ENCODE measurements at places on chromosomes 7 and 10.

DNA sequence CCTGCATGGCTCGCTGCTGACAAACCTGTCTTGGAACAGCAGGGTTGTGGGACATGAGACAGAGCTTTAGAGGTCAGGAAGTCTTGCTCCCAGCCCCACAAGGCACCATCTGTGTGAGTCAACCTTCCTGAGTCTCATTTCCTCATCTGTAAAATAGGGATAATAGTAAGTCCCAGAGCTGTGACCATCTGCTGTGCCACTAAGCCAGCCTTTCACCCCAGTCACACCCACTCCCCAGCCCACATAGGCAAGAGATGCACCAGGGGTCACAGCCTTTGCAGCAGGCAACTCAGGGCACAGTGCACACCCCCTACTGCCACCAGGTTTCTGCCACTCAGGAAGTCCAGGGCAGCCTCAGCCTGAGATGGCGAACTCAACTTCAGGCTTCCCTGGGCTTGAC is 29.4 kb upstream of the CDH23 start:
- DNase-seq, result no peak

DNA sequence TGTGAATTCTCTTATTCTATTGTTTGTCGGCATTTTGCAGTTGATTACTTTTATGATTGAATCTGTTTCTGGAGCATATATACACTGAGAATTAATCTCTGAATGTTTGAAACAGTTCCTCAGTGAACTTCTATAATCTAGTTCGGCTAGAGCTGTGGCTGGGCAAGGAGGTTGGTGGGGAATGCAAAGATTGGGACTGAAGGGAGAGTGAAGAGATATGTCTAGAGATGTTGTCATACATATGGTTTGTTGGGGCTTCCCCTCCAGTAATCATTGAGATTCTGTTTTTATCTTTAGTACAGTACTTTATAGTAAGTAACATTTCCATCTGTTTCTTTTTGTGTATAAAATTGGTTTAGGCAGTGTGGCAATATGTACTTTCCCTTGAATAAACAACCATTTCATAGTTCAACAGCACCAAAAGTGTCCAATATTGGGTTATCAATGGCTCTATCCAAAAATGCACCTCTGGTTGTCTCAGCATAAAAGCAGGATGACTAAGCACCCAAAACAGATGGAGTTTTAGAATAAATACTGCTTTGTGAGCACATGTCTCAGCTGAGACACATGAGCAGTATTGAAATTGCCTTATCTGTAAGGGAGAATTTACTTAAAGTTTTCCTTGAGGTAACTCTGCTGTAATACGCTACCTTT is 36.7 kb downstream of the WAC start:
- no peak for DNase-seq

DNA sequence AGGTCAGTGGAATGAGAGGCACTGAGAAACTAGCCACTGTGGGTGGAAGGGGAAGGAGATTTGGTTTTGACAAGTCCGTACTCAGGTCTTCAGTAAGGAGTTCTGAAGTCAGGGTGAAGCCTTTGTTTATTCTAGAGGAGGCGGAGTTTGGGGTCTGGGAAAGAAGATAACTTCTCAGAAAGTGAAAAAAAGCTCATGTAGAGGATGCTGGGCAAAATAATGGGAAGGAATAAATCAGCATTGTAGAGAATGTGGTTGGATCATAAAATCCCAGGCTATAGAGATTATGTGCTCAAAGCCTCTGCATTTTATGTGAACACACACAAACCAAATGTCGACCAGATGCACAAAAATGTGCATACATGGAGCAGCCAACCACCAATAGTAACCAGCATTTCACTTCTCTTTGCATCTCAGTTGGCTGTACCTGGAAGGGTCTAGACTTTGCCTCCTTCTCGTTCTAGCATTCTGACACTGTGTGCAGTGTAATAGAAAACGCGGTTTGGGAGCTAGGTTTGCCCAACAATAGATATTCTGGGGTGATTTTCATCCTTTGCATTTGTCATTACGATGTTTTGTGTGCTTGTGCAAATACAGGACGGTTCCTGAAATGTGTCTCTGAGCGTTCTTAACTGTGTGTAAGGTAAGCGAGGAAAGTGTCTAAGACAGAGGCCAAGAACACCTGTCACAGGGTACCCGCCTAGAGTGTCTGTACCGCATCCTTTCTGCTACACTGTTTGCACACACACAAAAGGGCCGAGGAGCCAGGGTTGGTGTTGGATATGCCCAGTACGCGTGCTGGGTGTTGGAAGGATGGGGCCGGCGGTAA is 603 bp upstream of the HECW1 start:
- no peak for DNase-seq

DNA sequence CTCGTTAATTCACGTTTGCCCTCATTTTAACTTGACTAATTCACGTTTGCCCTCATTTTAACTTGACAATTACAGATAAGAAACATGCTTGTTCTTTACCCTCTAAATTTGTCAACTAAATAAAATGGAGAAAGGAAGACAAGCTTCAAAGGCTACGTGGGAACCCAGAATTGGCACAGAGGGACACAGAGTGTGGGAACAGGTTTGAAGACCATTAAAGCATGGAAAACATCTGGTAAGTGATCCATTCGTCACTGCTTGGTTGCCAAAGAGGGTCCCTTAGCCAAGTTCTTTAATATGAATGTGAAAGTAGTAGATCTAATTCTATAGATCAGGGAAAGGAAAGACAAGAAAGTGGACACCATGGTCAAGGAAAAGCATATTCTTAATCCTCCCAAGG is 57.2 kb downstream of the ITIH5 start:
- DNase-seq, result no peak

DNA sequence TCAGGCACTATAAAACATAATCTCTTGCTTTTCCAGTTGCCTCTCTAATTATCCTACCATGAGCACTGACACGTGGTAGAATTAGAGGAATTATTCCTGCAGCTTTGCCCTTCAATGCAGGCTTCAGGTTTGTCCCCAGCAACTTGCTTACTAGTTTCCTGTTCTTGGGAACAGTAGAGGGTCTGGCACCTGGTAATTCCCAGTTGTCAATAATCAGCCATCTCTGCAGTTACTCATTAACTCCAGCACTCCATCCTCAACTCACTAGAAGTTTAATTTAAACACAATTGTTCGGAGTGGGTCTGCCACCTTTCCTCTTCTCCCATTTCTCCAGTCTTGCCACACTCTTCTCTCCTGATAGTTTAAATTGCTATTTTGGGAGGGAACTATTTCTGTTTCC is 324.3 kb upstream of the KIAA1217 start:
- no peak for DNase-seq

DNA sequence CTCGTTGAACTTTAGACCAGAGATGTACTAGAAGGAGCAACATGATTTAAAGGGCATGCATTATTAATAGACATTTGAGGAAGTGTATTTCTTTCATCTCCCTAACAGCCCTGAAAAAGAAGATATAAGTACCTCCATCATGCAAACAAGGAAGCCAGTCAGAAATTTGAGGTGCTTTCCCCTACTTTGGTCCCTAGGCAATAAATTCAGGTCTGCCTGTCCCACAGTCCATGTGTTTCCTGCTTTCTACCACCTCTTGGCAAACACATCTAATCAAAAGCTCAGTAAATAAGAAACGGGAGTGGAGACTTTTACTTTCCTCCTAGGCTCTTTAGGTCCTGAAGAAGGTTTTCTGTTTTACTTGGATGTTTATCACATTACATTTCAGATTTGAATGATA is 5.2 kb upstream of the SEMA3C start:
- no peak for DNase-seq

GRCh38 chr7:69374044-69374425 is 224.2 kb upstream of the AUTS2 start:
- no peak for DNase-seq

- DNase-seq, result no peak
These were observed 174.8 kb upstream of the ANK3 start for GRCh38 chr10:60564475-60564874.

DNA sequence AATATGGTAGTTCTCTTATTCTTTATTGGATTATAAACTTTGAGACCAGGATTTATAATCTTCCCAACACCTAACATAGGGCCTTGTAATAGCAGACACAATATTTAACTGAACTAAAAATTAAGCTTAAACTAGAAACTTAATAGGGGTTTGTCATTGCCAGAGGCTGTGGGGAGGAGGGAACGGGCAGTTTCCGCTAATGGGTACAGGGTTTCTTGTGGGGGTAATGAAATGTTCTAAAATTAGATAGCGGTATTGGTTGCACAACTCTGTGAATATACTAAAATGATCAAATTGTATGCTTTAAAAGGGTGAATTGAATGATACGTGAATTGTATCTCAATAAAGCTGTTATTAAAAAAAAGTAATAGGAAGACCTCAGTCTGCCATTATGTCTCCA is 45.4 kb downstream of the NT5C2 start:
- DNase-seq, result no peak

DNA sequence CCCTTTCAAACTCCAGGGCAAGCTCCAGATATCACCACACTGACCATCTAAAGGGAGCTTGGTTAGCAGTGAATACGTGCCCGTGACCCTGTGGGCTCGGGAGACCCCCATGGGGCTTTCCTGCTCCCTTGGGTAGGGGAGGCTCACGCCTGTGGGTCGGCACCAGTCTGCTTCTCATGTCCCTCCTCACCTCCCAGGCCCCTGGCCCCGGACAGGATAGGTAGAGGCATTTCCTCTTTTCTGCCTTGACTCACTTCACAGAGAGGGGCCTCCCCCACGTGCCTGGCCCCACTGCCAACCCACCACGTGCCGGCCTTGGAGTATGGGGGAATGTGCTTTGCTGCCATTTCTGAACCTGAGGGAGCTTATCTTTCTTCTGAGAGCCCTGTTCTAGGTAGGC is 131.3 kb upstream of the FAM20C start:
- no peak for DNase-seq

GRCh38 chr7:50695026-50695425 is 87.7 kb downstream of the GRB10 start:
- no peak for DNase-seq

DNA sequence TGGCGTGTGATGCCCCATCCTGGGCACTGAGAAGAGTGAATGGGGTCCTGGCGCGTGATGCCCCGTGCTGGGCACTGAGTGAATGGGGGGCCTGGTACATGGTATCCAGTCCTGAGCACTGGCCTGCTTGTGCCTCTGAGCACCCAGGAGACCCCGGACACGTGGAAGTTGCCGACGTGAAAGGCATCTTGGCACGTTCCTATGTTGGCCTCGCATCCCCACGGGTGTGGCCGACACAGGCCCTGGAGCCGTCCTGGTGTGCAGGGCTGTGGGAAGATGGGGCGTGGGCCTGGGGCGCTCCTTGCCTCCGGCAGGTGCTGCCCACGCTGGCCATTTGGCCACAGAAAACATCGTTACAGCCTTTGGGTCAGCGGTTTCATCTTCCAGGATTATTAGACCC is 35.5 kb downstream of the CFAP46 start:
- DNase-seq, result no peak

DNA sequence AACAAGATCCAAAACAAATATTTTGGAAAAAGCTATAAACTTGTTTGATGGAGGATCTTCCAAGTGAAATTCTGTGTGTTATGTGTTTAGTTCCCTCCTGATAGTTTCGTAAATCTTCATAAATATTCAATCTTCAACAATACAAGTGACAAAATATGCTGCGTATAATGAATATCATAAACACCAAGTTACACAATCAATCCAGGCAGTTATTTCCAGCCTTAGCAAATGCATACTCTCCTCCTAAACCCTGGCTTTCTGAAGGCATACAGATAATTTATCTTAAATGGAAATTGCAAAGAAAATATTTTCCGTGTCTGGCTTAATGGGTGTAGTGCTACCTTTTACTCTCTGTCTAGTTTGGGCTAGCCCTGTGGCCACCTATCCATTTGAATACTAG is 864.9 kb upstream of the ZWINT start:
- no peak for DNase-seq

DNA sequence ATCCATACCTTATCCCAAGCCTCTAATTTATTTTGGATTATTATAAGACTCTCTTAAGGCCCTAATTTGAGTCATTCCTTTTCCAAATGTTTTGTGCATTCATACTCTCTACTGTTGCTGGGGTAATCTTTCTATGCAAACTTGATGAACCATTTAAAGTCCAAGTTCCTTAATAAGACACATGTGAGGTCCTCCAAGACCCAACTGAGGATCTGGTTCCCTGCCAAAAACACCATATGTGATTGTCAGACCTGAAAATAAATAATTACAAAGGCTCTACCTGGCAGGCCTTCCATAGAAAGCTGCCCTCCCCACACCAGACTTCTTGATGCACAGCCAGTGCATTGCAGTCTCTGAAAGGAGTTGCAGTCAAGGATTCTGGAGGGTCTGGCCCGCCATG is 257.9 kb upstream of the AKR1E2 start:
- DNase-seq, result no peak

- no peak for DNase-seq
These were observed 105.0 kb upstream of the PITRM1 start for GRCh38 chr10:3277566-3277965.

DNA sequence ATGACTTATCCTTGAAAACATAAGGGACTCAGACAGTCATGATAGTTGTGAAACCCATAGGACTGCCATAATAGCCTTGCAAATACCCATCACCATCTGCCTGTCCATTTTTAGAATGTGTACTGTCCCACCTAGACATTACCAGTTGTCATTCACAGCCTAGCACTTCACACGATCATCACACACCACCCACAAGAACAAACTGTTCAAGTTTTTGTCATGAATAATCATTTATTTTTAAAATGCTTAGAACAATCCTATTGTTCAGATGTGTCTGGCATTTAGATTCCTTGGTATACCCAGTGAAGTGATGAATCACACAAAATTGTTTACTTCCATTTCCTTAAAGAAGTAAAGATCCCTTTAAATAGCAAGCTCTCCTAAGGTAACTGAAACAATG is 46.6 kb downstream of the CCDC3 start:
- DNase-seq, result no peak

- DNase-seq, result no peak
These were observed 39.7 kb downstream of the CPVL start for GRCh38 chr7:29106669-29106988.

GRCh38 chr7:157475095-157475494 is 138.3 kb downstream of the DNAJB6 start:
- DNase-seq, result no peak

DNA sequence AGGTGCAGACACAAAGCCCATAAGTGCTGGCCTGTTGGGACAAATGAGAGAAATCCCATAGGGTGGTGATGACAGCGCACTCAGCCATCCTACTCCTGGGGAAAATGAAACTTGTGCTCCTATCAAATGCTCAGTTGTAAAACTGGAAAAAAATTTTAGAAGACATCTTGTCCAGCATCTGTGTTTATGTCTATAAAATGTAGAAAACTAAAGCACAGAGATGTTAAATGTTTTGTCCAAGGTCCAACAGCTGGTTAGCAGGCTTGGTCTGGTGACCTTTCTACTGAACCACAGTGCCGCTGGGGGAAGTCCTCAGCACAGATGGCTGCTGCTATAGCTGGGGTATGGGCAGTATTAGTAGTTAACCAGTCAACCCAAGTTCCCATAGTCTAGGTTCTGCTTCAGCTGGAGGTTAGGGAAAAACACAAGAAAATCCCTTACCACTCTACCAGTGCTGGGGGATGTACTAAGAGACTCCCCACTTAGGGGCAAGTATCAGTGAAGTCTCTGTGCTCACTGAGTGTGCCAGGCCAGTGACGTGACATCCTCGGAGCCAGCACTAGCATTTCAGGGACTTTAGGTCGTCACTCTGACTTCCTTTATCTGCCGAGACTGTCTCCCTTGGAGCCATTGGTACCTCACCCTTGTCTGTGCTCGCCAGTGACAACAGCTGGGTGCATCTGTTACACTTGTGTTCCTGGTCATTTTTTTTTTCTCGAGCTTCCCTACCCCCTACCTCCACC is 1.9 kb downstream of the TSPAN33 start:
- DNase-seq, result no peak

GRCh38 chr10:25465582-25466372 is 291.0 kb downstream of the GPR158 start:
- no peak for DNase-seq
